ENCODE measurements at places on chromosomes 4 and X.

- DNase-seq = peak; percentile 53
These were observed 252.8 kb upstream of the SLC7A11 start for GRCh38 chr4:138494931-138495330.

GRCh38 chr4:162878096-162878495, 288.6 kb downstream of the NAF1 start:
- no peak for DNase-seq

DNA sequence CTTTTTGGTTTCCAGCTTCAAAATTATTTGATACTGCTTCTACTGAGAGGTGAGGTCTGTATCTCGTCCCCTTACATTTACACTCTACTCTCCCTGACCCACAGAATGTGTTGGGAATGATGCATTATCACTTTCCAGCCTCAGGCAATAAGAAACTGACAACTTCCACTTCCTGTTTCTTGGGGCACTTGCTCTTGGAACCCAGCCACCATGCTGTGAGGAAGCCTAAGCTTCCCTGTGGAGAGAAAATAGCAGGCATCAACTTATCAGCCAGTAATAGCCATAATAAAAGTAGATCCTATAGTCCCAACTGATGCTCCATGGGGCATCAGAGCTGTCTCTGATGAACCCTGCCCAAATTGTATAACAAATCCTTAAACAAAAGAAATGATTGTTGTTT, 32.6 kb downstream of the RELL1 start:
- DNase-seq = no peak

GRCh38 chrX:25442499-25442898, 426.7 kb upstream of the ARX start:
- DNase-seq = peak; percentile 18

DNA sequence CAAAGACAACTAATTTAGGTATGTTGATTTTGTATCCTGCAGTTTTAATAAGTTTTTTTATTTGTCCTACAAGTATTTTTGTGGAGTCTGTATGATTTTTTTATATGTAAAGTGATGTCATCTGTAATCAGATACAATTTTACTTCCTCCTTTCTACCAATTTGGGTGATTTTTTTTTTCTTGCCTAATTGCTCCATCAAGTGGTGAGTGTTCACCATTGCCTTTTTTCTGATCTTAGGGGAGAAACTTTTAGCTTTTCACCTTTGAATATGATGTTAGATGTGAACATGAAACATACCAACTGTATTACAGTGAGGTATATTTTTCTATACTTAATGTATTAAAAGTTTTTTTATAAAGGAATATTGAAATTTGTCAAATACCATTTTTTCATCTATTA, 362.3 kb downstream of the PABPC4L start:
- no peak for DNase-seq

DNA sequence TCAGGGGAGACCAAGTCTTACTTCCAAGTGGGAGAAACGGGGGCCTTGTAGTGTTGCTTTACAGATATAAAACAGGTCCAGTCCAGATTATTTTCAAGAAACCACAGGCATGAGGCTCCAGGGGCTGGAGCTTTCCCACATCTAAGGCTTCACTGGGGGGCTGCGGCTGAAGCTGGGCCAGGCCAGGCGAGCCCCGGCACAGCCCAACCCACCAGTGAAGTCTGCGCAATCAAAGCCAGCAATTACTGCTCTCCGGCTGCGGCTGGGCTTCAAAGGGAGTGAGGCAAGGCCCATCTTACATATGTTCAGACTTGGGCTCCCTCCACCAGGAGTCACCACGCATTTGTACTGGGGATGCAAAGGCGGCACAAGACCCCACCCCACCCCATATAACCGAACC, 61.7 kb downstream of the HADH start:
- no peak for DNase-seq

DNA sequence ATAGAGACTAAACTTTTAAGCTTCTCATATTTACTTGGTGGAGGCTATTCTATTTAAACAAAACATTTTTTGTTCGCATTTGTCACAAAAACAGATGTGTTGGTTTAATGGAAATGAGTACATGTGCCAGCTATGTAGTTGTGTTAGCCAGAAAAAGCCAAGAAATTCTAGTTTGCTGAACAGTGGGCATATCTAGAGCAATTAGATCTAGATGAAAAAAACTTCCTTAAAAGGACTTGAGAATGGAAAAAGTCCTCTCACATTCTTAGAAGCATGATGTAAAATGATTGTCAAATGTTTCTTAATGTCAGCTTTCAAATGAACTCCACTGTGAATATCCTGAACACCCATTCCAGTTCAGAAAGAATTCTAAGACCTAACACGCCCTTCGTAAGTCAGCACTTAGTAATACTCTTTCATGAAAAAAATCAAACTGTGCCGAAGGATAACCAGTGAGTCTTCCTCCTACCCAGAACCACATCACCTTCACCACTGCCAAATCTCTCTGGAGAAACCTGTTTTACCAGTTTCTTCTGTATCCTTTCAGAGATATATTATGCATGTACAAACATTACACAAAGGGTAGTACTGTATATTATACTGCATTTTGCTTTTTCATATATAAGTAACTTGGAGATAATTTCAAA, 28.2 kb downstream of the PHKA1 start:
- no peak for DNase-seq

DNA sequence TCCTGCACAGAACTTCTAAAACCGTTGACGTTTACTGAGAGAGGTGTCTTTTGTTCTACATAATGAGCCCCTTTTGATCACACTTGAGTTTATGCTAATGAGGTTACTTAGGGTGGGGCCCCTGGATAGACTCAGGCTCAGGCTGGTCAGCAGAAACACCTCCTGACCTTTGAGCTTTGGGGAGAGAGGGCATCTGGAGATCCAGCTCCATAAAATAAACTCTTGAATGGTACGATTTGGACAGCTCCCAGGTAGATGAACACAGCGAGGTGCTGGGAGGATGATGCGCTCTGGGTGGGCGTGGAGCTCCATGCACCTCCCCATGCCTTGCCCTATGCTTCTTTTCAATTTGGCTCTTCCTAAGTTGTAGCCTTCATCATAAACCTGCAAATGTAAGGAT, 52.0 kb downstream of the ENOPH1 start:
- DNase-seq = no peak

DNA sequence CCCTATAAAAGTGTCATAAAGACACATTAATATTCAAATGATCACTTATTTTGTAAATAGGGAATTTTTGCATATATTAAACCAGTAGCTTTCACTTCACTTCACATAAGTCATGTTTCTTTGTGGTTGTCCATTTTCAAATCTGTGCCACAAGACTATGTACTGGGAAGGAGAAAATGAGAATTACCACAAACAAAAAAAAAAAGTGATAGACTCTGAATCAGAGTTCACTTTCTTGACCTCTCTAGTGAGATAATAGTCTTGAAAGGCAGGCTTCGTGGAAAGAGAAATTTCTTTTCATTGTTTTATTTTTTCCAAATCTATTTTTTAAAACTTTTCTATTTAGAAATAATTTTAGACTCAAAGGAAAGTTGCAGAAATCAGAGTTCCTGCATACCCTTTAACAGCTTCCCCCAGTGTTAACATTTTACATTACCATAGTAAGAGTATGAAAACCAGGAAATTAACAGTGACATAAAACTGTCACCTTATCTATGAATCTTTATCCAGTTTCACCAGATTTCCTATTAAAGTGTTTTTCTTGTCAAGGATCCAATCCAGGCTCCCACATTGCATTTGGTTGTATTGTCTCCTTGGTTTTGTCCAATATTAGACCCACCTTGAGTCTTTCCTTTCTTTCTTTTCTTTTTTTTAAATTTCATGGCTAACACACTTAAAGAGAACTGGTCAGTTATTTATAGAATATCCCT, 215.4 kb upstream of the PGRMC2 start:
- no peak for DNase-seq

- DNase-seq = peak; percentile 77
These were observed 746 bp downstream of the REST start for GRCh38 chr4:56908206-56909085.

DNA sequence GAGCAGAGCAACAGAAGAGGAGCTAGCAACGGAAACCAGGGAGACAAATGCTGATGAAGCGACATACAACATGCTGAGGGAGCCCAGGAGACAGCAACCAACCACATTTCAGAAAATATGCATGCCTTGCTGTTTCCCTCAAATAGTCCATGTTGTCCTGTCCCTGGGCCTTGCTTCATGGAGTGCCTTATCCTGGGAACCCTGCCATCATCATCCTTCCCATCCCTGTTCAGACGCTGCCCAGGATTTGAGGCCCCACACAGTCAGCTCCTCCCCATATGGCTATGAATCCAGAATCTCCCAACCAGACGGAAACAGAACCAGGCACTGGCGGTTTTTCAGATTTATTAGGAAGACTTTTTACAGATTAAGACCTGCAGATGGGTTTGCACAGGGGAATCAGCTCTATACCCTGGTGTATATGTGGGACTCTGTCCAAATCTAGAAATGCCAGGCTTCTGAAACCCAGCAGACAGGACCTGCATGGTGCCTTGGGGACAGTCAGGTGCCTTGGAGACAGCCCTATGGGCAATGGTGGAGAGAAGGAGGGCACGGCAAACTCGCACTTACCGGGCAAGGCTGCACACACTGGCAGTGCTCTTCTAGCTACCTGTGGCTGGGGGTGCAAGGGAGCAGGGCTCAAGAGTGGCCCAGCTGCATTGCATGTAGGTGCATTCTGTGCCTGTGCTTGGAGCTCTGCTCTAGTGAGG, 199.7 kb upstream of the MAMLD1 start:
- DNase-seq = no peak

GRCh38 chr4:15706646-15707362, 3.9 kb downstream of the BST1 start:
- no peak for DNase-seq

DNA sequence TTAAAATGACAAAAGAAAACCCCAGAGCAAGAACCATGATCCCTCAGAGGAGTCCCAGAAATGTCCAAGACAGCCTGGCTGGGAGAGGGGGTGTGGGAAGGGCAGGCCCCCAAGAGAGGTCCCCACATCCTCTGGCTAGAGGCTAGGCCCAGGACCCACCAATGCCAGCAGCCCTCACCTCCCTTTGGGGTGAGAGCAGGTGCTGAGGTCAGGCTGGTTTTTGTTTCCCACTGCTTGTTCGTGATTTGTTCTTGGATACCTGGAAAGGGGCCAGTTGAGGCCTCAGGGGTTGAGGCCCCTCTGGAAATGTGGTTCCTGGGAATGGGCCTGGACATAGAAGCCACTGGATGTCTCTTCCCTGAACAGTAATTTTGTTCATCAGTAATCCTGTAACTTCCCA, 2.3 kb upstream of the GRSF1 start:
- DNase-seq = no peak

DNA sequence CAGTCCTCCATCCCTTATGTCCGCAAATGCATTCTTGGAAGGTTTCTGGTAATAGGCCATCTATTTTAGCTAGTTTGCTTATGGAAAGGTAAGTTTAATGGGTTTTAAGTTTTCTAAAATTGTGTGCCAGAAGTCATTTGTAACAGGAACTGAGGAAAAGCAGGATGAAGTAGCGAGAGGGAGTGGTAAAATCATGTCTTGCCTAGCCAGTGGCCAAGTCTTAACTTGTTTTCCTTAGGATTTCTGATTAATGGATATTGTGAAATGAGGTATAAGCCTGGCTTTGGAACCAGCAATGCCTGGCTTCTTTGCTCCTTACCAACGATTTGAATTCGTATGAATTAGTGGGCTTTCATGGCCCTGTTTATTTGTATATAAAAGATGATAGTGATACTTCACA, 7.3 kb downstream of the SEC24B start:
- DNase-seq = no peak

DNA sequence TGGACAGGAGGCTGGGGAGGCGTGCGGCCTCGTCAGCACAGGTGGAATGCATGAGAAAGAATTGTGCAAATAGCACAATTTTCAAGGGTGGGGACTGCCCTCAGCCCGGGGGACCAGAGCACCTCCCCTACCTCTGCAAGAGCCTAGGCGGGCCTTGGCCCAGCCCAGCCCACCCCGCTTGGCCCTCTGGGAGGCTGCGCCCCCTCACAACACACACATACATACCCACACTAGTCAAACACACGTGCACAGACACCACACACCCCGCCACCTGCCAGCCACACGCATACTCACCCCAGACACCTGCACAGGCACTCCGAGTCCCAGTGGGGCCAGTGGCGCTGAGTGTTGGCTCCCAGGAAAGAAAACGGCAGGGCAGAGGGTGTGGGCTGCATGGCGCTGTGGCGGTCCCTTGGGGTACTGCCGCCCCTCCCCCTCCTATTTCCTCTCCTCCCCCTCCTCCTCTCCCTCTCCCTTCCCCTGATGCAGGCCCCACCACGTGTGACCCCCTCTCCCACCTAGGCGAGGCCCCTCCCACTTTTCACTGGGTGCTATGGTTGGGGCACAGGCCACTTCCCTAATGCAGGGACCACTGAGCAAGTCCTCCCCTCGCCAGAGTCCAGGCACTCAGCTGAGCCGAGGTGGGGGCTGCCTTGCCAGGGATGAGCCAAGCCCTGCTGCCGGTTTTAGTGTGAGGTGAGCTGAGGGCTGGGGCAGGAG, 84.5 kb downstream of the FAM53A start:
- no peak for DNase-seq

DNA sequence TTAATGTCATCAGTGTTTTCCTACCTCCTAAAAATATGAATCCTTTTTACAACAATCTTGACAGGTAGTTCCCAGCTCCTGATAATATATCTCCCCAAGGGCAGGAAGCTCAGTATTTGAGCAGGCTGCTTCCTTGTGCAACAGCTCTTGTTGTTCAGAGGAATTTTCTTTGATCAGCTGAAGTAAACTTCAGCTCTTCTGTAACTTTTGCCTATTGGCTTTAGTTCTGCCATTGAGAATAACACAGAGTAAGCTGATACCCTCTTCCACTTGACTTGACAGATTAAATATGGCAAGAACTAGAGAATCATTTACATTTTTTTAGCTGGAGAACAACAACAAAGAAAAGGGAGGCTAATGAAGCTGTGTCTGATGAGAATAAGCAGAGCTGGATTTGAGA, 75.2 kb downstream of the LUZP4 start:
- no peak for DNase-seq

- no peak for DNase-seq
These were observed 28.1 kb downstream of the KANTR start for GRCh38 chrX:53122013-53122412.

DNA sequence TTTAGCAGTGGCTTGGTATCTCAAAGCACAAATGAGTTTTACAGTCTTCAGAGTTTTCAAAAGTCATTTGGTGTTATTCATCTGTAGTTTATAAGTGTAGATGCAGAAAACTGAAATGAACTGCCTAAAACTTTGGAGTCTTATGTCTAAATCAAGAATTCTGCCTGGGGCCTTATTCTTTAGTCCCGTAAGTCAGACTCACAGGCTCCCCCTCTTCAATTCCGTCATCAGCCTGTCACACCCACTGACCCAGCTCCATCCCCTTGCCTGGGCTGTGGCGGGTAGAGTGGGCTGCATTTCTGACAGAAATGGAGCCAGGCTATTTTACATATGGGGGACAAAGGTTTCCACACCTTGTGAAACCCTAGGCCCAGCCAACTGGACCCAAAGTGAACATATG, 44.3 kb downstream of the TSPAN5 start:
- no peak for DNase-seq

All from D341Med (cell line).